ENCODE measurements at places on chromosomes 5 and 9.
A peak's percentile ranks its signal among the peaks of the same experiment; 100 is the strongest.

GRCh38 chr5:62614355-62614754, 35.7 kb downstream of the LRRC70 start:
- DNase-seq: no peak

GRCh38 chr5:34709861-34710673, 53.9 kb downstream of the RAI14 start:
- no peak for DNase-seq

GRCh38 chr5:10701567-10702039, 59.4 kb downstream of the DAP start:
- DNase-seq: no peak

DNA sequence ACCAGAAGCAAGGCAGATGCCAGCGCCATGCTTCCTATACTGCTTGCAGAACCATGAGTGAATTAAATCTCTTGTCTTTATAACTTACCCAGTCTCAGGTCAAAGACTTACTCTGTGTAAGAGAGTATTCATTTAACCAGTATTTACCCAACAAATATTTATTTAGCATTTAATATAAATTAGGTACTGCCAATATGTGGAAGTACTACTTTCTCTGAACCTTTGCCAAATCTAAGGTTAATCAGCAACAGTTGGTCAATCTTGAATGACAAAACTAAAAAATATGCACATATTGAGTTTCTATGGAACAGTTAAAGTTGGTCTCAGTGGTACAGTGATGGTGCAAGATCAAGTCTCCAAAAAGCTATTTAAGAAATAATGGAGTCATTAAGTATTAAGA, 155.9 kb upstream of the CCNG1 start:
- DNase-seq: no peak

- DNase-seq: no peak
Observed at GRCh38 chr5:11518676-11519075, 385.6 kb downstream of the CTNND2 start.

DNA sequence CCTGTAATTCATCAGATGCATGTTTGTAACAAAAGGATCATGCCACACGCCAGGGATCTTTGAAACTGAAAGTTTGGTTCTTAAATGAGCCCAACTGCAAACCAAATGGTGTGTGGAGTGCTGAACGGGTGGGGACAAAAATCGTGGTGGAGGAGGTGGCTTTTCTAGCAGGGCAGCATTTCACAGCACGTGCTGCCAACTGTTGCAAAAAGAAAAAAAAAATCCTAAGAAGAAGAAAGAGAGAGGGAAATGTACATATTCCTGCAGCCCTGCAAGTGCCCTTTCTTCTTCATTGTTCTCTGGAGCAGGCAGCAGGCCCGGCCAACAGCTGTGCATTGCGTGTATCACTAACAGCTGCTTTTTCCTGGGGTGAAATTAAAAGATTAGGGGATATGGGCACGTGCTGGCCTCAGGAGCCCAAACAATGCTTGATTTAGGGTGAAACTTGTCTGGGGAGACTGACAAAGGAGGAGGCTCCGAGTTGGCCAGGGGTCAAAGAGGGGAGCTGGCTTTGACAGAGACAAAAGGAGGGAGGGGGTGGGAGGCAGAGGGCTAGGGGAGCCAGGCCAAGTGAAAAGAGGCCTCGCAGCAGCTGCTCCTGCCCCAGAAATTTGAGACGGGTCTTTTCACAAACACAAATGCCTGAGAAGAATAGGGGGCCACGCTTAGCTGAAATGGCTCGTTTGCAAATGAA, 73.0 kb downstream of the GADD45G start:
- DNase-seq: no peak

DNA sequence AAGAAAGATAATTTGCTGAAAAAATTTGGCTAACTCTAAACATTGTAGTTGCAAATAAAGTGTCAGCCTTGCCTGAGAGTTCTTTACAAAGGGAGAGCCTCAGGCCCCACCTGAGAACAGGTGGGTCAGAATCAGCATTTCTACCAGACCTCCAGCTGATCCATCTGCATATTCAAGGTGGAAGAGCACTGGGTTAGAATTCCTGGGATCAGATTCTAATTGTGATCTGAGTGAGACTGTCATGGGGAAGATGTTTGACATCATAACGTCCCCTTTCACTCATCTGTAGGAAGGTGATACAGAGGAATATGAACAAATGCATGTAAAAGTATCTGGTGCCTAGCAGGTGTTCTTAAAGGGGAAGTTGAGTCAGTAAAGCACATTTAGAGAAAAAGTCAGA, 54.6 kb downstream of the FBXL7 start:
- no peak for DNase-seq

- no peak for DNase-seq
Observed at GRCh38 chr9:34994900-34995669, 5.5 kb downstream of the DNAJB5 start.

DNA sequence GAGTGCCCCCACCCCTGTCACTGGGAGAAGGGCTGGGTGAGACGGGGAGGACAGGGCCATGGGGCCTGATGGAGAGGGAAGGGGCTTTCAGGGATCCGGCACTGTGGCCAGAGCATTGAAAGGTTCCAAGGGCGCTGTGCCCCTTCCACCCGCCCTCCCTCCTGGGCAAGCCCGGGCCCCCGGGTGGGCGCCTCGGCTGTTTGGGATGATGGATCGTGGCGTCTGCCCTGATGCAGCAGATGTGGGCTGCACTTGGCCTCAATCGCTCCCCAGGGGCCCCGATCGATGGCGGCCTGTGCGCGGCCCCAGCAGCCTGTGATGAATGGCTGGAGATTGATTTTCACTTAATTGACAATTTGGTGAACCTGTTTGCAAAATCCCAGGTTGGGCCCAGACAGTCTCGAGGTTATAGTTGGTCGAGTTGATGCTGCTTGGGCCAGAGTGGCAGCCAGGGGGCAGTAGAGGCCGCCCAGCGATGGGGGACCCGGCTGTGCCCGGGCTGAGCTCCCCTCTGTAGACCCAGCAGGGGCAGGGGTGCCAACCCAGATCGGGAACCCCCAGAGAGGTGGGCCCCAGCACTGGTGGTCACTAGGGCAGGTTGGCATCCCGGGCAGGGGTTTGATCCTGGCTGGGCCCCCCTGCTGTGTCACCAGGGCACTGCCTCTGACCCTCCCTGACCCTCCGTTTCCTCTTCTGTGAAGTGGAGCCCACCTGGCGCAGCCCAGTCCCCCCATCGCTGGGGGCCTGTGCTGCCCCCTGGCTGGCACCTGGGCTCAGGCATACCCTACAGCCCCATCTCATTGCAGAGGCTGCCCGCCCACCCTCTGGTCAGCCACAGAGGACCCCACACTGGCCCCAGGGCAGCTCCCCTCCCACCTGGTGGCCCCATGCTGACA, 34.7 kb downstream of the LHX3 start:
- DNase-seq: peak; percentile 38

- no peak for DNase-seq
Observed at GRCh38 chr5:16051246-16051755, 128.3 kb downstream of the MARCHF11 start.

GRCh38 chr5:1732238-1732941, 67.2 kb downstream of the MRPL36 start:
- DNase-seq: no peak

DNA sequence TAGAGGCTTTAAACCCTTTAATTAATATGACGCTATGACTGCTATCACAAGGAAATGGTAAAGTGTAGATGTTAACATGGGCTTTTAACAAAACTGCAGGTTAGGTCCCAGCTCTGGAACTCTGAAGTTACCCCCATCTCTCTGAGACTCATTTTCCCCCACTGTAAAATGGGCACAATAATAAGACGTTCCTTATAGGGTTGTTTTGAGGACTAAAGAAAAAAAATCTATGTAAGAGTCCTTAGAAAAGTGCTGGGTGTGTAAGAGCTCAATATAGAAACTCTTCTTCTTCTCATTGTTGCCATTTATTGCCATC, 45.8 kb upstream of the STK32A start:
- no peak for DNase-seq

- DNase-seq: no peak
Observed at GRCh38 chr9:137484551-137485315, 25.6 kb upstream of the NSMF start.

DNA sequence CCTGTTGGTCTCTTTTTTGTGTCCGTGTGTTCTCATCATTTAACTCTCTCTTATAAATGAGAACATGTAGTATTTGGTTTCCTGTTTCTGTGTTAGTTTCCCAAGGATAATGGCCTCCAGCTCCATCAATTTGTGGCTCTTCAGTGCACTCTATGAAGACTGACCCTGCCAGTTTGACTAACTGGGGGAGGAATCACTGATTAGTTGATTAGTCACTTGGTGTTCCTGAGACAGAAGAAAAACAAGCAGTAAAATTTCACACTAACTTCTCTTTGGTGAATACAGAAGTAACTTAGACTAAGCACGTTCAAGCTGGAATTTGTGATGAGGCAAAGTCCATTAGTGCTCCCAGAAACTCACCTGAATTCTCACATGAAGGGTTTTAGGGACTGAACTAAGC, 495.8 kb upstream of the RORB start:
- DNase-seq: no peak

- peak; percentile 45 for DNase-seq
Observed at GRCh38 chr5:157390551-157391297, 69.3 kb upstream of the NIPAL4 start.

DNA sequence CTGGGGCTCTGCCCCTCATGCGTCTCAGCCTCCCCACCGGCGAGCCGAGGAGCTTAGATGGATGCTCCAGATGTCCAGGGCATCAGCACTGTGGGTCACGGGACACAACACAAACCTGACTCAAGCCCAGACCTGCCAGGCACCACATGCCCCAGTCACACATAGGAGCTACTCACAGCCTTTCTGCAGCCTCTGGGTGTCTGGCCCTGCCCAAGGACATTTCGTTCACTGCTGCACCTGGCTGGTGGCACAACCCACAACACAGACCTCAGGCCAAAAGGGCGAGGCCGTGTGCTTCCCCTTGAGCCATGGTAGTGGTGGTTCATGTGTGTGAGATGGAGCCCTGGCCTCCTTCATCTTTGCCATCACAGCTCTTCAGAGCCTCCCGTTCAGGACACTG, 89.6 kb upstream of the FCN2 start:
- no peak for DNase-seq

- no peak for DNase-seq
Observed at GRCh38 chr5:131587541-131587940, 47.5 kb downstream of the RAPGEF6 start.

DNA sequence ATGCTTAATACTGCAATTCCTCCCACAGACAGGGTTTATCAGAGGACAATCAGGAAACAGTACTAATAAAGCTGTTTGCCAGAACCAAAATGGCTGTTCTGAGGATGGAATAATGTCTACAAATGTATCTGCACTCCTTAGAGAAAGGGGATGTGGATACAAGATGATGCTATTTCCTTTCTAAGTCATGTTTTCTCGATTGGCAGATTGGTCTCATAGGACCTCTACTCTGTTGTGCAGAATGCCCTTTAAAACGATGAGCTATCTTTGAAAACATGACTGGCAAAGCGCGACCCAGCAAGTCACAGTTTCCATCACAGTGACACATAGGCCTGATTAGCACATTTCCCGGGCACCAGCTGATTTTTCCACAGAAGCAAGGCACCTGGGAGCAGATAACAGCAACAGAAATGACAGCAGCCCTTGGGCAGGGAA, 54.0 kb downstream of the AOPEP start:
- DNase-seq: no peak

DNA sequence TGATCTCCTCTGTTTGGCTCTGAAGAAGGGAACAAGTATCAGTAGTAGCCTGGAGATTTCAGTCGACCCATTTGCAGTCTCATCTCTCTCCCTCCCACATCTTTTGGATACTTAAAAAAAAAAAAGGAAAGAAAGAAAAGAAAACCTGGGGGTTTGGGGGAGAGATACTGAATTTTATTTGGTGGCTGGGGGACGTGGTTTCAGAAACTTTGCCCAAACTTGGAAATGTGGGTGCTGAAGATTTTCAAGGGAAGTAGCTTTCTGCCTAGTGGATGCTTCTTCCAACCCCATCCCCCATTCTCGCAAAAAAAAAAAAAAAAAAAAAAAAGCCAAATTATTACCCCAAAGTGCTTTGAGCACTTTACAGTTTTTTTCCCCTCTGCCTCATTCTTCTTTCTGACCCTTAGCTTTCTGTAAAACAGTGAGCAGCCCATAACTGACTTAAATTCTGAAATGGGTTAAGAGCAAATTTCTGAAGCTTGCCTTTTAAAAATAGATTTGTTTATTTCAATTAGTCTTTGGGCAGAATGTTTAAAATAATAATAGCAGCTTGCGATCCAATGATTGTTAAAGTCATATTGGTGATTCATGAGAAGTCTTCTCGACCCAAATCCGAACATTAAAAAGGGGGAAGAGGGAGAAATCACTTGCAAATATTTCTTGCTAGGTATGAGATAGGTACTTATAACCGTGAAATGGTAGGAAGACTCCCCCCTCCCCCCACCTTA, 894 bp downstream of the FST start:
- DNase-seq: no peak

DNA sequence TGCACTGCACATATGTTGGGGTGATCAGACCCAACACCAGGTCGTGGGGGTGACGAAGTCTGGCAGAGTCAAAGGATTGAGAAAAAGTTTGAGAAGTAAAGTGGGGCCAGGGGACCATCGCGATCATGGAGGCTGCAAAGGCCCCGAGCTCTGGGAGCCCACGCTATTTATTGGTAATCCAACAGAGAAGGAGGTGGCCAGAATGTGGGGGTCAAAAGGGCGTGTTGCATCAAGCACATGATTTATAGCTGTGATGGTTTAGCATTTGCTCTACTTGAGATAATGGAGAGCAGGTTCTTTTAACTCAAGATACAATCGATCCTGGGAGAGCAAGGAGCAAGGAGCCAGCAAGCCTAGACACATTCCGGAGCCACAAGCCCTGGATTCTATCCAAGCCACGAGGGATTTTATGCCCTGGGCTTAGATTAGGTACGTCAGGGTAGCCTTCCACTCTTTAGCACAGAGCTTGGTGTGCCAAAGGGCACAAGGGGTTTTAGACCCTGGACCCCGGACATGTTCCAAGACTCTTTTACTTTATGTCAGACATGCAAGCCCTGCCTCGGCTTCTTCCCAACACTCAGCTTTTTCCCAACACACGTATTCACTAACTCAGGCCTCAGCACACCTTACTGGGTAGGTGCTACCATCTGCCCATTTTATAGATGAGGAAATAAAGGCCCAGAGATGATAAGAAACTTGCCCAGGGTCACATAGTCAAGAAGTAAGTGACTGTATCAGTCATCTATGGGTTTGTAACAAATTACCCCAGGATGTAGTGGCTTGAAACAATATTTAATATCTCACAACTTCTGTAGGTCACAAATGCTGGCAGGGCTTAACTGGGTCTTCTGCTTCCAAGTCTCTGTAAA, 39.5 kb downstream of the NSUN2 start:
- DNase-seq: no peak

DNA sequence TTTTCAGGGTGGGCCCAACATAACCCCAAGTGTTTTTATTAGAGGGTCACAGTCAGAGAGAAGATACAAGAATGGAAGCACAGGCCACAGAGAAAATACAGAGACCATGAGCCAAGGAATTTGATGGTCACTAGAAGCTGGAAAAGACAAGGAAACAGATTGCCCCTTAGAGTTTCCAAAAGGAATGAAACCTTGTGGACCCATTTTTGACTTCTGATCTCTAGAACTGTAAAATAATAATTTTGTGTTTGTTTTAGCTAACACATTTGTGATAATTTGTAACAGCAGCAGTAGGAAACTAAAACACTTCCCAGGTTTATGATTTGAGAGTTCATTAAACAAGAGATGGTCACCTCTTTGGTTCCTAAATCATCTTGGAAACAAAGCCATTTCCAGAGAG, 21.8 kb downstream of the CDKN2A start:
- no peak for DNase-seq
